Sigmoid colon (tissue), 7 donors: ENCODE measurements at places on chromosomes 6 and 20. TPM values are rescaled to one million over a fixed set of nuclear protein-coding genes. Genes with fewer than 3 reads are reported as not detected.

DNA sequence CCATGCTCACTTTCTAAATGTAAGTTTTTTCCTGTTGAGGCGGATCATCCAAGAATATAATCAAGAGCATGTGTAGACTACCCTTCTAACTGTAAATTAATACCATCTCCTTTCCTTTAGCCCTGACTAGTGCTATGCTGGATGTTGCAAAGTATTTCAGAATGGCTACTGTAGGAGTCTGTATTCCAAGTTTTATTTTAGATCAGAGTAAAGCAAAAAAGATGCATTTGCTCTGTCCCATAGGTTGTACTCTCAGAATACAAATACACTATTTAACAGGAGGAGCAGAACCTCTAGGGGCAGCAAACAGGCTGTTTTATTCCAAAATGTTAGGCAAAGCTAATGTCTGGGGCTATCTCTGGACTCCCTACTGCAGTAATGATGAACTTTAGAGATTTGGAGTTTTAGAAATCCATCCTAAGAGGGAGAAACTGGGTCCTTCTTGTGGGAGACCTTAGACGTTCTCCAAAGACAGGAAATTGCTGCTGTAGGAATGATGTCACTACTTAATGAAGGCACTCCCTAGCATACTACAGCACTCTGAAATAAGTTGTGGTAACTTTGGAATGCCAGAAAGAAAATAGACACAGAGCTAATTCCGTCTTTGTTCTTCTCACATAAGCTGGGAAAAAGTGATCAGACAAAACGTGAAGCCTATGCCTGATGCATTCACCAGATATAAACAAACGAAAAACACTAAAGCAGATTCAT, 392.4 kb upstream of the HS3ST5 start:
- H3K27me3 ChIP-seq: no peaks in the 10 kb centered on the region
- DNase-seq: no peak
- no peaks in the 10 kb centered on the region for H3K4me1 ChIP-seq
- H3K27ac ChIP-seq: no peak overlapping the region
- no peak overlapping the region for H3K4me3 ChIP-seq

DEFB132 gene
- total RNA-seq: not detected

GRCh38 chr6:86529635-86530034, 407.7 kb upstream of the HTR1E start:
- no peak overlapping the region for H3K4me3 ChIP-seq
- H3K4me1 ChIP-seq: no peaks in the 10 kb centered on the region
- H3K27me3 ChIP-seq: no peaks in the 10 kb centered on the region
- no peaks in the 10 kb centered on the region for H3K36me3 ChIP-seq
- H3K27ac ChIP-seq: no peak overlapping the region

PRSS16 gene
- not detected for total RNA-seq

DNA sequence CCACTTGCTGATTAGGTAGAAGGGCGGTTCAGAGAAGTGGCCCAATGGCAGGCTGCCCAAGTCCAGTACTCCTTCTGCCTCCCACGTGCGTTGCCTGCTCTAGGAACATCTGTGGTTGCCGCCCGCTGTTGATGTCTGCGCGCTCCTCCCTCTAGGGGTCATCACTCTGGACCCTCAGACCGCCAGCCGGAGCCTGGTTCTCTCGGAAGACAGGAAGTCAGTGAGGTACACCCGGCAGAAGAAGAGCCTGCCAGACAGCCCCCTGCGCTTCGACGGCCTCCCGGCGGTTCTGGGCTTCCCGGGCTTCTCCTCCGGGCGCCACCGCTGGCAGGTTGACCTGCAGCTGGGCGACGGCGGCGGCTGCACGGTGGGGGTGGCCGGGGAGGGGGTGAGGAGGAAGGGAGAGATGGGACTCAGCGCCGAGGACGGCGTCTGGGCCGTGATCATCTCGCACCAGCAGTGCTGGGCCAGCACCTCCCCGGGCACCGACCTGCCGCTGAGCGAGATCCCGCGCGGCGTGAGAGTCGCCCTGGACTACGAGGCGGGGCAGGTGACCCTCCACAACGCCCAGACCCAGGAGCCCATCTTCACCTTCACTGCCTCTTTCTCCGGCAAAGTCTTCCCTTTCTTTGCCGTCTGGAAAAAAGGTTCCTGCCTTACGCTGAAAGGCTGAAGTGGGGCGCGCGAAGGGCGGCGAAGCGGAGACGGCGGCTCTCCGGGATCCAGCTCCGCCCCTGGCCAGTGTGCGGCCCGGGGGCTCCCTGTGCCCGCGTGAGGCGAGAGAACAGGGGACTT, 8.5 kb downstream of the TRIM15 start:
- no peak overlapping the region for H3K4me3 ChIP-seq
- no peaks in the 10 kb centered on the region for H3K36me3 ChIP-seq
- no peak for DNase-seq

PPP1R16B gene
- 2.3 TPM for total RNA-seq

DNA sequence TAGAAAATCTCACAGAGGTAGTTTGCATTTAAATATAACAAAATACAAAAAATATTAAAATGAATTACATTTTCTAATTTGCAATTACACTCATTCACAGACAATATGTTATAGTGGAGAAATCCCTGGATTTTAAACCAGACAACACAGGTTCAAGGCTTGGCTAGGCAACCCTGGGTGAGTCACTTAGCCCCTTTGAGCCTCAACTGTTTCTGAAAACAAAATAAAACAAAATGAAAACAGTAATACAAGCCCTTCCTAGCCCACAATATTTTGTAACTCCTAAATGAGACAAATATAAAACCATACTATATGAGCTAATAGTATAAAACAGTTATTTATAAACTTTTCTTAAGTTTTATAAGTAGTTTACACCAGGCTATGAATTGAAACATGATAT, 41.0 kb downstream of the UQCC1 start:
- no peaks in the 10 kb centered on the region for H3K27me3 ChIP-seq
- H3K4me3 ChIP-seq: no peak overlapping the region
- peaks cover 9% of the 10 kb centered on the region for H3K4me1 ChIP-seq
- H3K36me3 ChIP-seq: peaks cover 29% of the 10 kb centered on the region
- H3K27ac ChIP-seq: no peak overlapping the region

DNA sequence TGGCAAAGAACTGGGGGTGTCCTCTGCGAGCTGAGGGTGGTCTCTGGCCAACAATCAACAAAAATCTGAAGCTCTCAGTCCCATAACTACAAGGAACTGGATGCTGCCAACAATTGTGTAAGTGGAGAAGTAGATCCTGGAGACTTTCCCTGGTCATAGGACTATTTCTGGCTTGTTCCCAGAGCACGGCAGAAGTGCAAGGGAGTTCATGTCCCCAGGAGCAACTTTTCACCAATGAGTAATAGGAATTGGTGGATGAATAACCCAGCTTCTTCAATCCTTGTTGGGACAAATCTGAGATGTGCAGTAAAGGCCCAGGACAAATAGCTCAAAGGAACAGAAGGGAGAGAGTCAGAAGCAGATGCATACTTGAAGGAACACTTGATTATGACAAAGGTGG, 95.5 kb downstream of the QRSL1 start:
- no peak overlapping the region for H3K27ac ChIP-seq
- H3K4me3 ChIP-seq: no peak overlapping the region
- H3K27me3 ChIP-seq: no peaks in the 10 kb centered on the region
- no peaks in the 10 kb centered on the region for H3K36me3 ChIP-seq
- no peak for DNase-seq

MYLK2 gene
- 0.16 TPM for total RNA-seq

DNA sequence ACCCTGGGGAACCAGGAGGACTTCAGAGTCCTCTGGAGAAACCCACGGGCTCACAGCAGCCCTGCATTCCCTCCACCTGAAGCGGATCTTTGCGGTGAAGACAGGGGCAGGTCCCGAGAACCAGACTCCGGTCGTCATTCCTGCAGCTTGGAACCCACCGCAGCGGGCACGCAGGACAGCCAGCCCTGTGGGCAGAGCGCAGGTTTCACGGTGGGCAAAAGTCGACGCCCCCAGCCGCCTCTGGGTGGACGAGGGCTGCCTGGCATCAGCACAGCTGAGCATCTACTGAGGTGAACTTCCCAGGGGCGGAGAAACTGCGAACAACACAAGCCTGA, 118.3 kb downstream of the PSMB1 start:
- H3K27me3 ChIP-seq: no peaks in the 10 kb centered on the region
- H3K4me1 ChIP-seq: peaks cover 7% of the 10 kb centered on the region
- no peaks in the 10 kb centered on the region for H3K36me3 ChIP-seq
- H3K4me3 ChIP-seq: no peak overlapping the region

- no peak overlapping the region for H3K27ac ChIP-seq
- H3K27me3 ChIP-seq: no peaks in the 10 kb centered on the region
- peaks cover 11% of the 10 kb centered on the region for H3K4me1 ChIP-seq
- no peaks in the 10 kb centered on the region for H3K36me3 ChIP-seq
These were observed 54.7 kb downstream of the GFOD1 start for GRCh38 chr6:13432526-13433184.

DNA sequence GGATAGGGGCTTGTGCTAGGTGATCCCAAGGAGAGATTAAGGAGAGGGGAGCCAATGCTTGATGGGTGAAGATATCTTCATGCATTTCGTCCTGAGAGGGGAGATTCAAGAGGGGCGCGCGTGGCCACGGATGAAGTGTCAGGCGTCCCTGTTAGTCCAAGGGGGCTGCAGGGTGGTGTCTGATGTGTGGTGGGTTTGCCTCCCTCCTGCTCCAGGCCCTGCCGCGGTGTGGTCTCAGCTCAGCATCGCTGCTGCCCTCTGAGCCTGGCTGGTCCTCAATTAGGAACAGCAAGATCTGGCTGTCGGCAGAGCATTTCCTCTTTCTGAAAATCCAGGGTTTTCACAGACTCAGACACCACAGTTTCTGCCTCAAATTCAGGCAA, 318.0 kb downstream of the THBS2 start:
- H3K27me3 ChIP-seq: no peaks in the 10 kb centered on the region
- no peak overlapping the region for H3K4me3 ChIP-seq
- H3K27ac ChIP-seq: no peak overlapping the region
- peaks cover 42% of the 10 kb centered on the region for H3K4me1 ChIP-seq
- H3K36me3 ChIP-seq: no peaks in the 10 kb centered on the region
- no peak for DNase-seq

DNA sequence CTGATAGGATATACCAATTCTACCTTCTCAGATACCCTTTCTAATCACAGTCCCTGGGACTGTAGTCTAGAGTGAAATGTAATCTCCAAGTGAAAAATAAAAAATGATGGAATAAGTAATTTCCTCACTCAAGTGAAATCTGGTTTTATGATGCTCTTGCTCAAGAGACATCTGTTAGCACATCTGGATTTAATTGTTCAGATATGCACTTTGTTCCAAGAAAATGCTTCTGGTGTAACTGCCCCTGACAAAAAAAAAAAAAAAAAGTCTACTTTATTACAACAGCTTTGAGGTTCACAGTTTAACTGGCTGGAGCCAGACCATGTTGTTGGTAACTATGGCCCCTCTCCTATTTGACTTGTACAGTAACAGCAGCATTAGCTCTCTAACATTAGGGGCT, 251.8 kb downstream of the BTBD9 start:
- no peaks in the 10 kb centered on the region for H3K27me3 ChIP-seq
- DNase-seq: no peak
- no peaks in the 10 kb centered on the region for H3K36me3 ChIP-seq
- H3K27ac ChIP-seq: no peak overlapping the region
- H3K4me3 ChIP-seq: no peak overlapping the region

IRF4 gene
- total RNA-seq: 0.33 TPM

ZBTB46 gene
- total RNA-seq: 3.4 TPM

DNA sequence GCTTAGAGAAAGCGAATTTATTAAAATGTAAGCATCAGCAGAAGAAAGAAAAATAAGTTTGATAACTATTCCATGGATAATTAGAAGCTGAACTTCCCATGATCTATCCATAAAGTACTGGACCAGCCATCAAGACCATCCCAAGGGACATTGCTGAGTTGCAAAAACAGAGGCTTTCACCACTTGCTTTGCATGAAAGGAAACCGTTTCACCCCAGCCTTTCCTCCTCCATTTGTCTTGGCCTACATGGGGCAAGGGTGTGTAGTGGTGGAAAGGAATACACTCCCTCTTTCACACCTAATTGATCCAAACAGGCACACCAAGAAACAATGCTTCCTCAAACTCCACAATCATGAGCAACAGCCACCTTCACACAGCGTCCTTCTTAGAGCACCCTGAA, 10.4 kb downstream of the HIVEP2 start:
- peaks cover 11% of the 10 kb centered on the region for H3K4me1 ChIP-seq
- no peaks in the 10 kb centered on the region for H3K36me3 ChIP-seq
- no peak for DNase-seq
- no peak overlapping the region for H3K4me3 ChIP-seq
- H3K27ac ChIP-seq: no peak overlapping the region
